ENCODE measurements at places on chromosomes 16 and 17.
A peak's percentile ranks its signal among the peaks of the same experiment; 100 is the strongest.

DNA sequence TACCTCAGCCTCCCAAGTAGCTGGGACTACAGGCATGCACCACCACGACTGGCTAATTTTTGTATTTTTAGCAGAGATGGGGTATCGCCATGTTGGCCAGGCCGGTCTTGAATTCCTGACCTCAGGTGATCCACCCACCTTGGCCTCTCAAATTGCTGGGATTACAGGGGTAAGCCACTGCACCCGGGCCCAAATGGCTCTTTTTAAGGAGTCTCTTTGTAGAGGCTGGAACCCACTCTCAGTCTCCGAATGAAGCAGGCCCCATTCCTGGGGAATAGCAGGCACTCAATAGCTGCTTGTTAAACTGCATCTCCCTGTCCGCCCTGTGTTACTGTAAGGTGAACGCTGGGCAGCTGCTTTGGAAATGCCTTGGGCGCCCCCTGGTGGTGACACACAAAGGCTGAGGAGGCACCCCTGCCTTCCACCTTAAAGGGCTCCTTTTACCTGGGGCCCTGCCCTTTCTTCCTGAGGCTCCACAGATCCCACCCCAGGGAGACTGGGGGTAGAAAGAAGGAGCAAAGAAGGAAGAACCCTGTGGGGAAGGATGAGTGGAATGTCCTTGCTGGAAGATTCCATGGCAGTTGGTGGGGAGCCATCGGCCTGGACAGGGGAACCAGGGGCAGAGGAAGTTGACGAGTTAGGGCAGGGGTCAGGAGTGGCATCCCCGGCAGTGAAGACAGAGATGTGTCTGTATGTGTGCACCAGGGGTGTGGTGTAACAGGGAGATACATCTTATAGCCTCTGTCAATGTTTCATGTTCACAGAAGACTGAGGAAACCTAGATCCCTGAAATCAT is 6.1 kb upstream of the SP2 start:
- DNase-seq, result peak; percentile 85

DNA sequence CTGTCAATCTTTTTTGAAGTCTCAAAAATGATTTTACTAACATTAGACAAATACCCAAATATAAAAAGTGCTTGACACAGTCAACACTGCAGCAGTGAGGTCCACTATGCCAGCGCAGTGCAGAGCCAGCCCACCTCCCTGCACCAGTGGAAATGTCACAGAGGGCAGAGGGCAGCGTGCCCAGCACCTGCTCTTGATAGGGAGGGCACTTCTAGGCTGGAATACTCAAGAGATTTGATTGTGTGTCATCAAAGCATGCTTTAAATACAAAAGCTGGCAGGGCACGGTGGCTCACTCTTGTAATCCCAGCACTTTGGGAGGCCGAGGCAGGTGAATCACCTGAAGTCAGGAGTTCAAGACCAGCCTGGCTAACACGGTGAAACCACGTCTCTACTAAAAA is 136.0 kb downstream of the ANKRD11 start:
- no peak for DNase-seq

GRCh38 chr17:70022175-70022574 is 52.9 kb upstream of the KCNJ16 start:
- DNase-seq, result no peak

- DNase-seq, result no peak
Observed at GRCh38 chr17:6668727-6669425, 17.3 kb downstream of the C17orf100 start.

DNA sequence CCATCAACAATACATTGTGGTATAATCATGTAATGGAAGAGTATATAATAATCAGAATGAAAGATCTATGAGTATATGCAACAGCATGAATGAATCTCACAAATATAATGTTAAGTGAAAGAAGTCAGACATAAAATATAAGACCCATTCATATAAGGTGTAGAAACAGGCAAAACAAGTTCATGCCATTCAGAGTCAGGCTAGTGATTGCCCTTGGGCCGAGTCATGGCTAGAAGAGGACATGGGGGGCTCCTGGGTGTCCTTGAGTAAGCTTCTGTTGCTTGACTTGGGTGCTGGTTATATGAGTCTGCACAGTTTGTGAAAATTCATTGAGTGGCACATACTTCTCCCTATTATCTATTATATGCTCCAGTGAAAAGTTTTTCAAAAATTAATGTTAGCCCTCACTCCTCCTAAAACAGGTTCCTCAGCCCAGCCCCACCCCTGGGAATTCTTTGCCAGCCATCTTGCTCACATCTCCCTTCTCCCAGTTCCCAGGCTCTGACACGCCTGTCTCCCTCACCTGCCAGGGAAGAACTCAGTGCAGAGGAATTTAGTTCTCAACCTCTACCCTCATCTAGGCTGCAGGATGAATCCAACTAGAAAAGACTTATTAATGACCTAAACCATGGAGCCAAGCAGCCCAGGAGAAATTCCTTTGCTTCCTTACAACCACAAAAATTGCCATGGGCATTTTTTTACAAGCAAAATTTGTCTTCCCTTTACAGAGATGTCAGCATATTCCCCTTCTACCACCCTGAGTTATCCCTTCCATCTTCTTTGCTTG is 52.4 kb upstream of the NFAT5 start:
- no peak for DNase-seq

- DNase-seq, result no peak
Observed at GRCh38 chr17:40696651-40697072, 6.9 kb downstream of the KRT24 start.

DNA sequence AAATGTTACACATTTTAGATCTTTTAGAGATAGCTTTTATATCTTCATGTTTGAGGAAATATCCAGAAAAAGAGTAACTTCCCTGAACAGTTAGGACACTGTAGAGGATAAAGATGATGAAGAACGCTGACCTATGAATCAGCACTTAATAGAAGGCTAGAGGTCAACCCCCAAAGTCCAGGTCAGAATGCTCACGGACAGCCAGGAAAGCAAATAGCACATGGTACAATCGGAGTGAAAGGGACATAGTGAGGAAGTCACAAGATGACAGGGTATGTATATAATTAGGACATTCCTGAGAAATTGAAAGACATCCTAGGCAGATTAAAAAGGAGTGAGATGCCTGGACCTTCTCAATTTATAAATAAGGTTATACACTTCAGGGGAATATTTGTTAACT is 55.1 kb upstream of the CNTNAP4 start:
- DNase-seq, result no peak

GRCh38 chr16:12927591-12927990 is 26.2 kb downstream of the SHISA9 start:
- DNase-seq, result no peak

DNA sequence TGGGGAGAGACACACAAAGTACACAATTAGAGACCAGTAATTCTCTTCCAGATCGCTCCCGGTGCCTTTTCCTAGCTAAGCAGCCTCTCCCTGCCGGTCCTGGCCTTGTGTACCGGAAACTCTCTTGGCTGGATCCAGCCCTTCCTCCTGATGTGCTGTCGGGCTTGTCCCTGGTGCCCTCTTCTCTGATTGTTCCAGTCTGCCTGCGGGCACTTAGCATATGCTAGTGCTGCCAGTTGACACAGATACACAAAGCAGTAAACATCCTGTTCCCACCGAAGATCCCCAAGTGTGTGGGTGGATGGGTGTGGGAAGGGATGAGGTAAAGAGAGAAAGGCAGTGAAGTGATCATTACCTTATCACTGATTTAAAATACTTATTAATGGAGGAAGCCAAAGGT is 9.7 kb downstream of the HS3ST3B1 start:
- DNase-seq, result no peak

DNA sequence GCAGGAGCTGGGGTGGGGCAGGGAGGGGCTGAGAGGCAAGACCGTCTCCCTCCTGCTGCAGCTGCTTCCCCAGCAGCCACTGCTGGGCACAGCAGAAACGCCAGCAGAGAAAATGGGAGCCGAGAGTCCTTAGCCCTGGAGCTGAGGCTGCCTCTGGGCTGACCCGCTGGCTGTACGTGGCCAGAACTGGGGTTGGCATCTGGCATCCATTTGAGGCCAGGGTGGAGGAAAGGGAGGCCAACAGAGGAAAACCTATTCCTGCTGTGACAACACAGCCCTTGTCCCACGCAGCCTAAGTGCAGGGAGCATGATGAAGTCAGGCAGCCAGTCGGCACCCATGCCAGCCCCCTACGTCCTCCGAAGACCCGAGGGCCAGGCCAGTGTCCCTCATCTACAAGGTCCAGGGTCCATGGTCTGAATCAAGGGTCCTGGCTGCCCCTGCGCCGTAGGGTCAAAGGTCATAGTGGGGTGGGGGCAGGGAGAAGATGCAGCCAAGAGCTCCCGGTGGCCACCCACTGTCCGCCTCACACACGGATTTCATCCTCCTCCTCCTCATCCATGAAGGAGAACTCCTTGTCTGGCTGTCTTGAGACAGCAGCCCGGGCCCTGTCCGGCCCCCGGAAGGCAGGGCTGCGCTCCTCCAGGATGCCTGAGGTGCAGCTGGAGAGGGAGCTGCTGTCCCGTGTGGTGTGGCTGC is 23.4 kb upstream of the CPSF4L start:
- DNase-seq, result no peak

GRCh38 chr17:75024686-75025397 is 12.4 kb downstream of the MRPL58 start:
- DNase-seq, result no peak

DNA sequence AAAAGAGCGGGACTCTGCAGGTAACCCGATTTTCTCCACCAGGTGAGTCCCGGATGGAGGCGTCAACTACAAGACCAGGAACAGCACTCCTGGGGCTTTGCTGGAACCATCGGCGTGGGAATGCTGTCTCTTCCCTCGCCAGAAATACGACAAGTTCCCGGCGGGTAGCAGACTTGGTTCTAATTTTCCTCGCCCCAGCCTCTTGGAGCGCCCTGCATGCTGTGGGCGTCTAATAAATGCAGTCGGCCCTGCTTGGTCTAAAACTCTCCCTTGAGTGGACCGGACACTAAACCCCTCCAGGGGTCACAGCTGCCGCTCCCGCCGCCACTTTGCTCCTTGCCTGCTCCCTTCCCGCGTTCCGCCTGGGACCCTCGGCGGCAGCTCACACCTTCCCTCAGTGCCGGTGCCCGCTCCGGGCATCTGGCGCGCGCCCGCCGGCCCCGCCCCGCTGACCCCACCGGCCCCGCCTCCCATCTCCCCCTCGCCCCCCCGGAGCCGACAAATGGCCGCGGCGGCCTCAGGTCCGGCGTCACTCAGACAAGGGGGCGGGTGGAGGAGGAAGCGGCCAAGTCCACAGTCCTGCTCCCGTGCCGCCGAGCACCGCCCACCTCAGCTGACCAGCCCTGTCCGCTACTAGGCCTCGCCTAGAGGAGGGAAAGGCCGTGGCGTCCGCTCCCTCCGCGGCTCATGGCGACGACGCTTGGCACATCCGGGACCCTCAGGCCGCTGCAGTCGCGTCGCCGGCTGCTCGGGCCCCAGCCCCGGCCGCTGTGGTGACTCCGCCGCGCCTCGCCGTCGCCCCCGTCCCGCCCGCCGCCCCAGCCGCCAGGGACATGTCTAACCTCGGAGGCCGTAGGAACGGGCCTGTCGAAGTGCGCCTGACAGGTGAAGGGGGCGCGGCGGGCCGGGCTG is 65.8 kb downstream of the KPNA2 start:
- DNase-seq, result peak; percentile 59

DNA sequence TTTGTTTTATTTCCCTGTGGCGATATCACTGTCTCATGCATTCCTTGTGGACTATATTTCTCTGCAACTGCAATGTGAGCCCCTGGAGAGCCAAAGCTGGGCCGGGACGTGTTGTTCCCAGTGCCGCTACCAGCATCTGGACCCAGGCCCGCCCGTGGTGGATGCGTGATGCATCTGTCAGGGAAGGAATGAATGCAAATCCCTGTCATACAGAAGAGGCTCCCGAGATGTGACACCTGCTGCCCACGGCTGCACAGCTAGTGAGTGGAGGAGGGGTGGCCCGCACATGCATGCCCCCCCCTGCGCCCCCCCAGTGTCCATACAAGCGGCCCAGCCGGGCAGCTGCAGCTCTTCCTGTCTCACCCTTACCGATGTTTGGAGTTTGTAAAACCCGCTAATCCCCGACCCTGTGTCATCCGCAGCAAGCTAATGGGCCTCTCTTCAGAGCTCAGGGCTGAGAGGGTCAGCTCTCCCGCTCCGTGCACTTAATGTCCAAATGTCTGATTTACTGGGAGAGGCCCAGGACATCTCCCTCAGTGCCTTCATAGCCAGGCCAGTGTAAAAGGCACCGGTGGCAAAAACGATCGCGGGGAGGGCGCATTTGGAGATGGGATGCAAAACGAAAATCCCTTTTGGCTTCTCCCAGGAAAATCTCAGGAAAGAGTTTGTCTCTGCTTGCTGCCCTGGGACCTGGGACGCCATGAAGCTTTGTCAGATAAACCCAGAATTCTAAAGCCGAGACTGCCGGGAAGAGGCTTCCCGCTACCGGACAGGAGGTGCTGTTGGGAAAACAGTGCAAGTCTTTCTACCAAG is 91.8 kb downstream of the FOXL1 start:
- DNase-seq, result no peak

DNA sequence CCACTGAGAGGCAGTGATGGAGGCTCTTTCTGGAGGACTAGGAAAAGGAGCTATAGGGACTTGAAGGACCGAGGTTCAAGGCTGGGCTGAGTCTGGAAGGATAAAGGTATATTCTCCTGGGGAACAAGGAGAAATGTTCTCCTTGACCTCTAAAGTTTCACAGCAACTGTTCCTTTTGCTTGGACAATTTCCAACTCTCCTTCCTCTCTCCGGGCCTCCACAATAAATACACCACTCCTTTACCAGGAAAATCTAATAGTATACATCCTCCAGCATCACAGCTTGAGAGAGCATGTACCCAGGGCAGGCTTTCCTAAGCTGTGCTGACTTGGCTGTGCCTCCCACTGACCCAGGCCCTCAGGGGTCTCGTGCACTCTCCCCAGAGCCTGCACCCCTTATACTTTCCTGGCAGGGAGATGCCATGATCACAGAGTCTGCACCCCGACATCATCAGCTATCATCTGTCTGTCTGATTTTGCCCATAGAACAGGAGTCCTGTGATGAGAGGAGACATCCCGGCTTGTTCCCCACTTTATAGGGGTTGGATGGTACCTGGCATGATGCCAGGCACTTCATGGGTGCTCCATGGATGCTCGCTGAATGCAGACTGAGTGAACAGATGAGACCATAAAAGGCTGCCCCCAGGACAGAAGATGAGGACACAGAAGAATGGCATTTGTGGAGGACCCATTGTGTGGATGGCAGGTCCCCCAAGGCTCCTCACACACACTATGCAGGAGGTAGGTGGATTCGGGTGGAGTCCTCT is 582.6 kb upstream of the CDH5 start:
- no peak for DNase-seq
